Activated CD4-positive, alpha-beta T cell treated with anti-CD3 and anti-CD28 coated beads, Interleukin-2, amount 50 U/mL, for 16 hours (primary cell): ENCODE measurements at places on chromosomes 12 and 14.

- no peak for DNase-seq
These were observed 8.6 kb downstream of the AK7 start for GRCh38 chr14:96400495-96400894.

- no peak for DNase-seq
These were observed 203.3 kb upstream of the CRY1 start for GRCh38 chr12:107296681-107297089.

- no peak for DNase-seq
These were observed 405.6 kb downstream of the GLT1D1 start for GRCh38 chr12:129258781-129259318.

- no peak for DNase-seq
These were observed 85.4 kb upstream of the TMEM260 start for GRCh38 chr14:56494167-56494566.

- DNase-seq, result no peak
These were observed 12.6 kb downstream of the BTBD6 start for GRCh38 chr14:105260959-105261358.
